ENCODE measurements at places on chromosomes 2 and 18.

DNA sequence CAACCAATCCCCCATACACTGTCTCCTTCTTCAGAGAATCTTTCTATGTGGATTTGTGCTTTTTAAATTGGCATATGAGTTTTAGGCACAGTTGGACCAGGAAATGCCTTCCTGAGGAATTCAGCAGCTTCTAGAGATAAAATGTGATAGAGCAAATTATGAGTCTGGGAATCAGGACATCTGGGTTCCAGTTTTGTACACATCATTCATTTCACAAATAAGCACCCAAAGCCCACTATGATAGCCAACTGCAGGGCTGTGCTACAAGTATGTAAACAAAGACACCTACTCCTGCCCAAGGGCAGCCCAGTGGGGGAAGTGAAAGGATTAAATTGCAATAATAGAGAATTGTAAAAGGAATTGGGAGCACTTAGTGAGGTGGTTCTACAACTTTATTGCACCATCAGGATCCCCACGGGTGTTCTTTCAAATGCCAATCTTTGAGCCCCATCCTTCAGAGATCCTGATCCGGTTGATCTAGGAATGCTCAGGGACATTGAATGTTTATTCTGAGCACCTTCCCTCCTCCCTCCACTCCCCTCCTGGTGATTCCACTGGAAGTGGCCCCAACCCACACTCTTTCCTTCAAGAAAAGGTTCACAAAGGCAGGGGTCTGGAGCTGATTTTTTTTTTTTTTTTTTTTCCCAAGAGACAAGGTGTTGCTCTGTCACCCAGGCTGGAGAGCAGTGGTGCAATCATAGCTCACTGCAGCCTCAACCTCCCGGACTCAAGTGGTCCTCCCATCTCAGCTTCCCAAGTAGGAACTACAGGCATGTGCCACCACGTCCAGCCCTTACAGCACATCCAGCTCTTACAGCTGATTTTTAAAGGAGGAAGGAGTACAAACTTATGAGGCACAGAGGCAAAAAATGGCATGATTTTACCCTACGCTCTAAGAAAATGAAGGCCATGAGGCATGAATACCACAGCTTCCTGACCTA is 11.1 kb upstream of the KCMF1 start:
- DNase-seq: peak; percentile 70

- no peak for DNase-seq
Measured at GRCh38 chr2:172991031-172991430, 84.6 kb upstream of the MAP3K20 start.

DNA sequence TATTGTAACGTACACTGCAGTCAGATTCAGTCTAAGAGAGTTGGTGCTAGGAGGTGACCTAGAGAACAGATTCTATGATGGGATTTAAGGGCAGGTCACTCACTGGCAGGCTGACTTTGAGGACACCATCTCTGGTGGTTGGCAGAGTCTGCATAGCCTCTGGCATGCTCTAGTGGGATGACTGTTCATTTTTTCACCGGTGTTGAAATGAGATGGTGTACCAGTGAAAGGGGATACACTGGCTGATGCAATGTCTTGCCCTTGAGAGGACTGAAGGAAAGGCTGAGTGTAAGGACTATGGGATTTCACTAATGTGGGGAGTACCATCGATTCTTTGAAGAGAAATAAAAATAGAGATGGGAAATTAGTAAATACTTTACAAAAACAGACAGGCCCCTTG is 186.9 kb upstream of the PIEZO2 start:
- DNase-seq: no peak

DNA sequence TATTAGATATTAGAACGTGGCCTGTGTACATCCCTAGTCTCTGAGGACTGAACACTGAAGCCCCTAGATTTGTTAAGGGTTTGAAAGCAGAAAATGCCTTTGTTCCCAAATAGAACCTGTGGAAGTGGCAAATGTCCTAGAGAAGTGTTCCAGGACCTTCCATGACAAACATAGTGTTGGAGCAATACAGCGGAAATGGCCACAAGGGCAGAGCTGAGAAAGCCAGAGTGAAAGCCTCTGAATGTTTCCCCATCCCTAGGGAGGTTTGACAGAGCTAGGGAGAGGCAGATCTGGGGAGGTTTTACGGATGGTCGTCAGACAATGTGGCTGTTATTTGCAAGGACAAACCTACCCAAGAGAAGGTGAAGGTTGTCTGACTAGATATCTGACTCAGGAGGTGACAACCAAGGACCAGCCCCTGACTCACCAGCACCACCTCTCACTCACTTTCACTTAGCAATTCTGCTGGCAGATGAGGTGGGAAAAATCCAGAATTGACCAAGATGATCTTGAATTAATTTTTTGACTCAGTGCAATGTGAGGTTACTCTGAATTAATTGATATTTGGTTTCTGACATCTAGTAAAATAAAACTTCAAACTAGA is 24.1 kb downstream of the RBM43 start:
- DNase-seq: no peak

GRCh38 chr2:27053776-27054175 is 2.3 kb downstream of the AGBL5 start:
- no peak for DNase-seq

GRCh38 chr2:213265679-213266078 is 18.6 kb upstream of the SPAG16 start:
- no peak for DNase-seq

DNA sequence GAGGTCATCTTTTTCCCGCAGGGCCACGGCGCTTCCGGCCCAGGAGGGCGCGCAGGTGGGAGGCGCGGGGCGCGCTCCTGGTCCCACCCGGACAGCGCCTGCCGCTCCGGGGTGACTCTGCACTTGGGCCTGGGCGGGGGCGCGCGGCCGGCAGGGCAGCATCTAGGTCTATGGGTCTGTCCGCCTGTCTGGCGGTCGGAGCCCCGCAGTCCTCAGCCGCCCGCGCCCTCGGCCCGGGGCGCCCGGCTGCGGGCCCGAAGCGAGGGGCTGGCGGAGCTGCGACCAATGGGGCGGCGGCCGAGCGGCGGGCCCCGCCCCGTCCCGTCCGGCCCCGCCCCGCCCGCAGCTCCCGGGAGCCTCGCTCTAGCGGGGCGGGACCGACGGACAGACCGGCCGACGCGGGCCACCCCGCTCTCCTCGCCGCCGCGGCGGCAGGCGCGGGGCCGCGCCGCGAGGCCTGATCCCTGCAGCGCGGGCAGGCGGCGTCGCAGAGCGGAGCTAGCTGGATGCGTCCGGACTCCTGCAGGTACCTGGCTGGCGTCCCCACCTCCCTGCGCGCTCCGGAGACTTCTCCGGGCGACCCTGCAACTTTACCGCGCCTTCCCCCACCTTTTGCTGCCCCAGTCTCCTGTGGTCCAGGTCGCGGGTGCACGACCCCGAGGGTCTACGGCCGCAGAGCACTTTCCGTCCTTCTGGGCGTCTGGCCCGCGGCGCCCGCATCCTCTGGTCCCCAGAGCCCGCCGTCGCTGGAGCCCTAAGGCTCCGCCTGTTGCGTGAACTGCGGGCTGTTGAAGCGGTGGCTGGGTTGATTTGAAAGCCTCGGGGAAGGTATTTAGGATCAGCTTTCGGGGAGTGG is at the start of gene KCNS3:
Gene KCNS3, plus strand, starts transcription at position 387 of the 856 bp plus-strand sequence. CDS start 52,342 bp downstream, outside the sequence.
- peak; percentile 17 for DNase-seq

GRCh38 chr2:228875152-228875900 is 395.8 kb downstream of the PID1 start:
- DNase-seq: no peak

- DNase-seq: no peak
Measured at GRCh38 chr2:61420991-61421544, 49.8 kb downstream of the USP34 start.

DNA sequence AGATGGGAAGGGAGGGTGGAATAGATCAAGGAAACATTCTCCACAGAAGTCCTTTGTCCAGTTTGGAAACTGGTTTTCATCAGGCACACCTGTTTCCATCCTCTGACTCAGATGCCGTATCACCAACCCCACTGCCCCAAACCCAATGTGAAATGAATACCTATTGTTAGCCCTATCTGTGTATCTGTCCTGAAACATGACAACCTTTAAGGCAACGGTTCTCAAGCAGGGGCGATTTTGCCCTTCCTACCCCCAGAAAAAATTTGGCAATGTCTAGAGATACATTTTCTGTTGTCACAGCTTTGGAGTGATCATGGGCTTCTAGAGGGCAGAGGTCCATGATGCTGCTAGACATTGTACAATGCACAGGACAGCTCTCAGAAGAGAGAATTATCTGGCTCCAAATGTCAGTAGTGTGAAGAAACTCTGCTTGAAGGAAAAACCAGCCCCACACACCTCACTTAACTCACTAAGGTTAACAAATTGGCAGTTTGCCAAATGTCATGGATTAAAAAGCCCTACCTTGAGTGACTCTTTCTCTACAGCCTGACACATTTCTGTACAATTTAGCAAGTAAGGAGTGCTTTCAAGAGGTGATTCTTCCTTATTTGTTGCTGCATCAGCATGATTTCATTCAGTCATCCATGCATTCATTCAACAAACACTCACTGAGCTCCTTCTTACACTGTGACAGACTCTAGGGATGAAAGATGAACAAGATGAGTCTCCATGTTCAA is 3.4 kb downstream of the SCTR start:
- DNase-seq: no peak

DNA sequence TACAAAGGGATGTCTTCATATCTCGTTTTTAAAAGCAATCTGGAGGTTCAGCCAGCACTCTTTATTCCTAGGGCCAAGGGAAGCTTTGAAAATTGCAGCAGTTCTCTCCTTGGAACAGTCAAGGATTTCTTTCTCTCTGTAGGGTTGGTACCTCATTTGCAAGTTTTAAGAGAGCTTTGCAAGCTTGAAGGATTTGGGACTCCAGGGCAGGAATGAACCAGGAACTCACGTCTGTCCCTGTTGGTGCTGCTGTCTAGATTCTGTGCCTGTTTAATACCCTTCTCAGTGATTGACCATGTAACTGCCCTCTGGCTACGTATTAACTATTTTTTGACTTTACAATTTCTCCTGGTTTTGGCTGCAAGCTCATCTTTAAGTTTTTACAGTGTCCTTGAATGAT is 262.5 kb upstream of the ST6GAL2 start:
- DNase-seq: no peak

DNA sequence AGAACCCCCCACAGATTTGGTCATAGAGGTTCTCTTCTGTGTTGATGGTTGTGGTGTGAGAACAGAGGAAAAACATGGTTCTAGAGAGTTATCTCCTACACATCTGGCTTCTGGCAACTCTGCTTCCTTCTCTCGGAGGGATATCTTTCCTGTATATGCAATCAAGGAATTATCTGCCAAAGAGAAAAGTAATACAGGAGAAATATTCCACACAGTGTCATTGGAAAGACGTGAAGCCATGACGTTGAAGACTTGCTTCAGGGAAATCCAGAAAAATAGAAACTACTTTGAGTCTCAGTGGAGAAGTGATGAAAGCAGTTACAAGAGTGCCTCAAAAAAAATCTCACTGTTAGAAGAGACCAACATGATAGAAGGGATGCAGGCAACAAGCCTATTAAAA is 78.5 kb downstream of the RAB31 start:
- no peak for DNase-seq

DNA sequence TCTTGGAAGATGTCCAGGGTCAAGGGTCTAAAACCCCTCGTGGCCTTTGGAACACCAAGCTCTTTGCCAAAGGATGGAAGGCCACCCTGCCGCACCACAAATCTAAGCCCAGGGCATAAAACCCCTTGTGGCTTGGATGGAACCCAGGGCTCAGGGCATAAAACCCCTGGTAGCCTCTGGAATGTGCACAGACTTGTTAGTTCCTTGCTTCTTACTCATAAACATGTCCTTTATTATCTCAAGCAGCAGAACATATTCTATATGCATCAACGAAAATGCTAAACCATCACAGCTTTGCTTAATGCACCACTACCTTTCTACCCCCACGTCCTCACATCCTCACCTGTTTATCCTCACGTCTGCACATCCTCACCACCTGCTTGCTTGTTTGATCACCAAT is 998.0 kb downstream of the DSC3 start:
- DNase-seq: no peak

DNA sequence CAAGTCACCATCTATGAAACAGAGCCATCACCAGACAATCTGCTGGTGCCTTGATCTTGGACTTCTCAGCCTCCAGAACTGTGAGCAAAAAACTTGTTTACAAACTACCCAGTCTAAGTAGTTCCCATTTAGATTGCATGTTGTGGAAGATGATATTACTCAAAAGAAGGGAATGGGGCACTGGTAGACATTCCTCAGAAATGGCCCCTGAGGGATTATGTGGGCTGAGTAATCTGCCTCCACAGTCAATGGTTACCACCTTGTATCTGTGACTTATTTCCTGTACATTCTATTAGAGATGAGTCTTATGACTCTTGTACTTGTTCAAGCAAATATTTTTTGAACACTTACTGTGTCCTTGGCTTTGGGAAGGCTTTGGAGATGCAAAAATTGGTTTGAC is 160.4 kb downstream of the NUP35 start:
- no peak for DNase-seq

DNA sequence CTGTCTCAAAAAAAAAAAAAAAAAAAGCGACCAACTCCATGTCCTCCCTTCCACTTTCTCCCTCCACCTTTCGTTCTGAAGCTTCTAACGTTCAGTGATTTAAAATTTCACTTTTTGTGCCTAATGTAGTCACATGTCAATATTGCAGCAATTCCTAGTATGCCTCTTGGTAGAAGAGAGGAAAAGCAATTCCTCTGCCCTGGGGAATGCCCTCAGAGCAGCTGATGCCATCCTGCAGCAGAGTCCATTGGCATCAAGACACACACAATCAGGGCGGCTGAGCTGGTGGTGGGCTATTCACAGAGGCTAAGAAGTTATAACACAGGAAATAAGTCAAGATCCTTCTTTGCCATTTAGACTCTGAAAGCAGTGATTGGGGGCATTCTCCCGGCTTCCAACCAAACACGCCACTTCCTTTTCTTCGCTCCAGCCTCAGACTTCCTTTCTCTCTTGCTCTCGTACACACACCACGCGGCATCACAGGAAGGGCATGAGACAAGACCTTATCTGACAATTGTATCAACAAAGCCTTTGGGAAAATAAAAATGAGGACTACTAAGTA is 71.9 kb downstream of the MOGAT1 start:
- DNase-seq: no peak

DNA sequence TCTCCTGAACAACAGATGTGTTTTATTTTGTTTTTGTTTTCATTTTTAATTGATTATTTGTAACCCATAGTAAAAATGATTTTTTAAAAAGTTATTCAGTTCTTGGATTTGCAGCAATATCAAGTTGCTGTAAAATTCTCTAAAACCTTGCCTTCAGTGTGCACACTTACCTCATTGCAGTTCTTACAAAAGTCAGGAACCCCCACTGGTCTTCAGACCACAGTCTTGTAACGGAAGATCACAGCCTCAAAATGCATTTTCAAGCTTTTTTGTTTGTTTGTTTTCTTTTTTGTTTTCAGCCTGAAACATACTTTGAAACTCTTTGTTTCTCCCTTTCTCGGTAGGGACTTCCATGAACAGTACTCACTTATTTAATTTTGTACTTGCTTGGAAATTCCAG is 1012.8 kb upstream of the GYPC start:
- DNase-seq: no peak
